ENCODE measurements at places on chromosomes 5 and 9.

GRCh38 chr9:16608906-16609305, 261.6 kb downstream of the BNC2 start:
- no peak for DNase-seq

GRCh38 chr5:2168601-2169429, 286.1 kb upstream of the IRX4 start:
- no peak for DNase-seq

- no peak for DNase-seq
Observed at GRCh38 chr9:102209176-102209575, 470.7 kb upstream of the GRIN3A start.

DNA sequence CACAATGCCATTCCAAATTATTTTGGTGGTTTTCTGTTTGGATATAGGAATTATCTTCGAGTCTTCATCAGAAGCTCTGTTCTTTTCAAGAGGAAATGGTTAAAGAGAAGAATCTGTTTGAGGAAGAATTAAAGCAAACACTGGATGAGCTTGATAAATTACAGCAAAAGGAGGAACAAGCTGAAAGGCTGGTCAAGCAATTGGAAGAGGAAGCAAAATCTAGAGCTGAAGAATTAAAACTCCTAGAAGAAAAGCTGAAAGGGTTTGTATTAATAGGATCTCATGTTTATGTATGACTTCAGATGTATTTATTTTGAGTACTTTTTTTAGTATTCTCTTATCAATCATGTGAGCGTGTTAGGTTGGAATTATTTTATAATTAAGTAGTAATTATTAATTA, 15.0 kb downstream of the HMMR start:
- no peak for DNase-seq

- no peak for DNase-seq
Observed at GRCh38 chr5:160375166-160375565, 4.7 kb upstream of the C1QTNF2 start.

GRCh38 chr5:14284392-14285148, 141.4 kb downstream of the TRIO start:
- no peak for DNase-seq

- DNase-seq, result no peak
Observed at GRCh38 chr5:7540736-7541485, 145.0 kb downstream of the ADCY2 start.

GRCh38 chr9:91197232-91198181, 164.2 kb downstream of the AUH start:
- no peak for DNase-seq

DNA sequence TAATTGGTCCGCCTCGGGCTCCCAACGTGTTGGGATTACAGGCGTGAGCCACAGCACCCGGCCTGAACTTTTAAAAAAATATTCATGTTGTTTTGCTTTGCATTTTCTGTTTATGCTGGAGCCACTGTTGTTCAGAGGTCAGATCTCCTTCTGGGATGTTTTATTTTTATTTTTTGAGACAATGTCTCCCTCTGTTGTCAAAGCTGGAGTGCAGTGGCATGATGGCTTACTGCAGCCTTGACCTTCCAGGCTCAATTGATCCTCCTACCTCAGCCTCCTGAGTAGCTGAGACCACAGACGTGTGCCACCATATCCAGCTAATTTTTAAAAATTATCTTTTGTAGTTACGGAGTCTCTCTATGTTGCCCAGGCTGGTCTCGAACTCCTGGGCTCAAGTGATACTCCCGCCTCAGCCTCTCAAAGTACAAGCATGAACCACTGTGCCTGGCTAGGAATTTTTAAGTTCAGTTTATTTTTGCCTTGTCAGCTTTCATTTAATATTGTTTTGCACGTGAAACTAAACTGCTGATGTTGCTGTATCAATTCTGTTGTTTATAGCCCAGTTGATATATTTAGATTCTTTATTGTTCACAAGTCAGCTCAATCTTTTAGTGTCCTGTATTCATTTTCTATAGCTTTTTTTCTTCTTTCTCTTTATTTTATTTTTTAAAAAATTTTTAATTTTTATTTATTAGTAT, 13.7 kb downstream of the TMEFF1 start:
- no peak for DNase-seq

DNA sequence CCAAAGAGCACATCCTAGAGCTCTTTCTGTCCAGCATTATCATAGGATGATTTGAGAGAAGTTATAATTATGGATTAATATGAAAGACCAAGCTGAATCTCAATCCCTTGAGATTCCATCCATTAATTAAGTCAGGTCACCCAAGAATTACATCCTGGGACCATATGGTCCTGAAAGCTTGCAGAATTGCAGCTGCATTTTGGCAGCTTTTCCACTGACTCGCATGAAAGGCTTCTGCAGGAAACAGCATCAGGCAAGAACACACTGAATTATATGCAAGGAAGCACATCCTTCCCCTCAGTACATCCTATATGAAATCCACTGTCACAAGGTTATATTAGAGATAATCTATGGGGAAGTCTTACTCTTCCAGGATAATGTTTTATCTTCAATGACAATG, 109.1 kb upstream of the CTNND2 start:
- no peak for DNase-seq

DNA sequence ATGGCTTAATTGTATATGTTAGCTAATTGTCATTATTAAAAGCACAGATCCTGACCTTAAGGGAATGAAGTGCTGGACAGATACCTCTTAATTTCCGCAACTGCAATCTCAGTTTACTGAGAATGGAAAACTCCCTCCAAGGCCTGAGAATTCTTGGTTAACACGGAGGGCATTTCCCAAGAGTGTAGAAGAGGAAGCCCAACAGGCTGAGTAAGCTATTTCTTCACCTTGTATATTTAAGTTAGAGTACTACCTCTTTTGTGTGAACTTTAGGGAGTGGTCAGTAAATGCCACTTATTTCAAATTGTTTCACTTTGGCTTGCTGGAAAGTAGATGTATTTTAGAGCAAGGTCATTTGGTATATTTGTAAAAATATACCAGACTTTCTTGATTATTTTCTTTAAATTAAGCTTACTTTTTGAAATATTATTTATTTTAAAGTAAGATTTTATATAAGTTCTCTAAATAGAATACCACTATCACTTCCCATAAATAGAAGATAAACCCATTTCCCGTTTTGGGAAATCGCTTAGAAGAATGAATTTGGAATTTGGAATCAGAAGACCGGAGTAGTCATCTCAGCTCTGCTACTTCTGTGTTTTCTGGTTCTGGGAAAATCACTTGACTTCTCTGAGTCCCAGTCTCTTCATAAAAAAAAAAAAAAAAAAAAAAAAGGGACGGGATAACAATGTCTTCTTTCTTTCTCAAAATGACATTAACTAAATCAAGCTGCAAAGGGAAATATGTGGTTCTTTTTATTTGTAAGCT, 26.0 kb upstream of the C9orf72 start:
- DNase-seq, result no peak

GRCh38 chr9:133273819-133274218, 1.2 kb downstream of the ABO start:
- DNase-seq, result no peak
